ENCODE measurements at places on chromosomes 6 and 20.

DNA sequence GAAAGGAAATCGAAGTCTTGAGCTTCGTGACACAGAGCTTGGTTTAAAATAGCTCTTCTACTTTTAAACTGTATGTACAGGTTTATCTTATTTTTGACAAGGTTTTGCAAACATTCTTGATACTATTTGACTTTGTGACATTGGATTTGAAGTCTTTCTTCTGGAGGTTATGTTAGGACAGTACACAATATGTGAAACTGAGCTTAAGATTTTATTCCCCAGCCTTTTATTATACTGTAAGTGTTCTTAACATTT lies 95.2 kb upstream of the BTBD3 start:
- DNase-seq = no peak

DNA sequence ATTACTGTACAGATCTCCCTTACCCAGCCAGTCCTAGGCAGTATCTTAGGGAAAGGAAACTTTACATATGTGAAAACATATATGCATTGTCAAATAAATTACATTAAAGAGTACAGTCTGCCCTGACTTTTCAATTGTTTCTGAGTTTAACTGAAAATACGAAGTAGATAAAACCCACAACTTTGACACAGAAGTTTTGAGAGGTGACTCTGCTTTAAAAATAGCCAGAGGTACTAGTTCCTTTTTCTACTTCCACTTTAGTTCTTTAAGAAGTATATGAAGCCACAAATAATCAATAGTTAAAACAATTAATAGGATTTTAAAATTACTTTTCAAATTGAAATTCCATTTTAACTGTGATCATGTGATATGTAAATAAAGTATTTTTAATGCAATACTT lies 62.9 kb downstream of the BMP5 start:
- no peak for DNase-seq

GRCh38 chr20:47276851-47277534 lies 79.5 kb downstream of the ZMYND8 start:
- no peak for DNase-seq

DNA sequence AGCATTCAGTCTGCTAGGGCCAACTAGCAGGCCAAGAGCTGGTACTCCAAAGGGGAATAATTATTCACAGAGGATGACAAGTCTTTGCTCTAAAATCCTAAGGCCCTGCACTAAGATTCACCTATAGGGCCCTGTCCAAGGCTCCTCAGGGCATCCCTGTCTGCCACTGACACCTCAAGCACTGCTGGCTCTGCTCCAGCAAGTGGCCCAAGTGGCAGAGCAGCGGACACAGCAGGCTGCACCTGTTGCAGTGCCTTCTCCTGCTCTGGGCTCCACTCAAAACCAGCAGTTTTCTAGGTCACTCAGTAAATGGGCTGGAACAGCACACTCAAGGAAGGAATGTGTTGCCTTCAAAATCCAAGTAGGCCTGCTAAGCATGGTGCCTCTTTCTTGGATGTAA lies 36.4 kb upstream of the SMOC2 start:
- no peak for DNase-seq

- no peak for DNase-seq
Observed at GRCh38 chr6:44059359-44060346, 67.6 kb downstream of the MRPL14 start.

- no peak for DNase-seq
Observed at GRCh38 chr6:56838965-56839364, 115.9 kb upstream of the BEND6 start.

DNA sequence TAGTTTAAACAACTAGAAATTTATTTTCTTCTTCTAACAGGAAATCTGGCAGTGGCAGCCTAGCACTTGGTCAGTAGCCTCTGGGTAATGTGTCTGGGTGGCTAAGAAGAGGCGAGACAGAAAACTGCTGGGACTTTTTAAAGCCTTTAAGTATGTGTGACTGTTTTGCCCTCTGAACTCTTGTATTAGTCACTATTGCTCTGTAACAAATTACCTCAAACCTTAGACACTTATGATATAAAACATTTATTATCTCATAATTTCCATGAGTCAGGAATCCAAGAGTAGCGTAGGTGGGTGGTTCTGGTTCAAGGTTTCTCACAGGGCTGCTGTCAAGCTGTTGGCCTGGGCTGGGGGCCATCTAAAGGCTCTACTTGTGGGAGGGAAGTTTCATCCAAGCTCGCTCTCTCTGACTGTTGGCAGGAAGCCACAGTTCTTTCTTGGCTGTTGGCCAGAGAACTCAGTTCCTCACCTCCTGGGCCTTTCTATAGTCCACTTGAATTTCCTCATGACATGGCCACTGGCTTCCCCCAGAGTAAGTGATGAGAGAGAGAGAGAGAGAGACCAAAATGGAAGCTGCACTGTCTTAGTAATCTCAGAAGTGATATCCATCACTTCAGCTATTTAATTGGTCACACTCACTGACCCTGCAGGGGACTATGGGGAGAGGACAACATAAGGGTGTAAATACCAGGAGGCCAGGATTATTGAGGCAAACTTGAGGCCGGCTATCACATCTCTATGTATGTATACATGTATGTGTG lies 17.4 kb upstream of the TBC1D22B start:
- DNase-seq = peak; percentile 85

DNA sequence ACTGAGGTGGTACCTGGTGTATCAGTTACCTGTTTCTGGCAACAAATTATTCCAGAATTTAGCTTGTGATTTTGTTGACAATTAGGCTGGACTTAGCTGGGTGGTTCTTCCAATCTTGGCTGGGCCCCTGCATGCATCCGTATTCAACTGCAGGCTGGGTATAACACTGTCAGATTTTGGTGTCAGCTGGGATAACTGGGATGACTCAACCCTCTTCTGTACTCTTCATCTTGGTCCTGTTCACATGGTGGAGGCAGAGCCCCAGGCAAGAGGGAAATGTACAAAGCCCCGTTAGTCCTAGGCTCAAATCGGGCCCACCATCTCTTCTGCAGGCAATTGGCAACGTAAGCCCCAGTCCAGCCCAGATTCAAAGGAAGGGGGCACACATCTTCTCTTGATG lies 89.2 kb downstream of the PHACTR3 start:
- no peak for DNase-seq

- no peak for DNase-seq
Observed at GRCh38 chr6:11202513-11203305, 29.8 kb downstream of the NEDD9 start.

- DNase-seq = no peak
Observed at GRCh38 chr20:53905019-53905819, 165.2 kb downstream of the BCAS1 start.

DNA sequence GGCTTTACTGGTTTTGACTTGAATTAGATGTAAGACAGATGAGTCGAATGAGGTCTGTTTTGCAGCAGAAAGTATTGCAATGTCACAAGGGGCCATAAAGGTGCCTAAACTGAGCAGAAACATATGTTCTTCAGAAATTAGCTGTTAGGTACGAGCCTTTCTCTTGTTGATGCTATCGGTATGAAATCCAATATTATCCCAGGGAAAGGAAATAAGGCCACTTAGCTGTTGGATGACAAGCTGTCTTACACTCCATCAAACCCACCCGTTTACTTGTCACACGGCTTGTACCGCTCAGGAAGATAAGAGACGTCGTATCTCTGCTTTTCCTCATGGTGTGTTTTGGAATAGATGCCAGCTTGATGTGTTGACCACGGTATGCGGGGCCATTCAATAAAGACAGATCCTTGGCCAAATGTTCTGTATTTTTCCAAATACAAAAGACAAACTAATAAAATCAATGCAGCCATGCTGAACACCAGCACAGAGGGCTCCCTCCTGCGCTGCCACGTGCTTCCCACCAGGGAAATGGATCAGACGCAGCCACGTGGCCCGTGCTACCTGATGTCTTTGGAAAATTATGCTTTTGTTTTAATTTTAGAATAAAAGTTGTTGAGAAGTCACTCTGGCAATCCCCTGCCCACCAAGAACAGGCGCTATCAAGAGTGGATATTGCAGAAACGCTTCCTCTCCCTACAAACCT lies 255.9 kb upstream of the SULF2 start:
- DNase-seq = no peak

GRCh38 chr6:158377860-158378259 lies 65.6 kb downstream of the TULP4 start:
- no peak for DNase-seq

GRCh38 chr20:873875-874607 lies 40.5 kb downstream of the FAM110A start:
- no peak for DNase-seq

- DNase-seq = peak; percentile 48
Observed at GRCh38 chr6:25042536-25042935, 106.8 kb upstream of the RIPOR2 start.

GRCh38 chr6:164069350-164069990 lies 655.0 kb downstream of the QKI start:
- no peak for DNase-seq

DNA sequence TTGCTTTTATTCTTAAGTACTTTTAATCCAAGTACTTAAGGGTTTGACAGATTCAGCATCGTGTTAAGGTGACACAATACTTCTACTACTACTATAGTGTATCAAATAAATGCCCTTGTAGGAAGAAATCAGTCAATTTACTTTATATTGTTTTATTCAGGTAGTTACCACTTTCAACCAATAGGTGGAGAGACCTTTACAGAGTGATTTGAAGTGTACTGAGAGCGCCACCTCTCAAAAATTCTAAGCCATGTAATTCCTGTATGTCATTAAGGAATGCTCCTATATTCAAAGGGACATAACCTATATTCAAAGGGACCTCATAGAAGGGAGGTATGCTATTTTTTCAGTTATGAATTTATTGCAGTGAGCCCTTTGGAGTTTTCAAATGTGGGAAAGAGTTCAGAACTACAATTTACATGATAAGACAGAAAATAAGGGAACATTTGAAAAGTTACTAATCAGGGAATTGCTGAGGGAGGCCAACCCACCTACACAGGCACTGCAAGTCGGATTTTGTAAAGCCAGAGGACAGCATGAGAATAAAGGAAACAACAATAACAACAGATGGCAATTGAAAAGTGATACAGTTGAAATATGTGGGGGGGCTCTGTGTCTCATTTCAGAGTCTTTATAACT lies 955.6 kb downstream of the TBC1D32 start:
- DNase-seq = no peak

GRCh38 chr20:37468886-37469285 lies 52.2 kb upstream of the NNAT start:
- no peak for DNase-seq

GRCh38 chr20:48421547-48421946 lies 406.3 kb downstream of the PREX1 start:
- DNase-seq = no peak

DNA sequence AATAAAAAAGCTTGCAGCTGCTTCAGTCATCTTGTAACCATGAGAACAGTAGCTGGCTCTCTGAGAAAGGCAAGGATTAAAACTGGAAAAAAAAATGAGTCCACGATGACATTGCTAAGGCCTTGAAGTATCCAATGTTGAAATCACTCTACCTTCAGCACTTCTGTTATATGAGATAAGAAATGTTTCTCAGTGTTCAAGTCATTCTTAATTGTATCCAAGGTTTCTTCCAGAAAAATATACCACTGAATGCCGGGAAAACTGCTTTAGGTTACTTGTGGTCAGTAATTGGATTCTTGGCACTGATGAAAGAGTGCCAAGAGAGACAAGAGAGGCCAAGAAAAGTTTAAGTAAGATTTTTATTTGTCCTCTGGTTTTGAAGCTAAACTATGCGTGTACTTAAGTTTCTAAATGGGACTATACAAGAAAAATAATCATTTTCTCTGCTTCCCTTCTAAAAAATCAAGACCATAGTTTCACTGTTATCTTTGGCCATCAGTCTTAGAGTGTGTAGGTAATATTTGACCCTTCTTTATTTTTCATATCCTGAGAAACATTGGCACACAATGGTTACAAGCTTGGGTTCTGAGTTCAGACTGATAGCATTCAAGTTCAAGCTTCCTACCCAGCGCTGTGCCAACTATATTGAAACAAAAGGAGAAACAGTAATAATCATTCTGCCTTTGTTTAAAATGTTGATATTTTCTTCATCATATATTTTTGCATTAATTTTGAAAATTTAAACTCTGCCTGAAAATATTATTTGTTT lies 84.6 kb downstream of the TRDN start:
- no peak for DNase-seq

- DNase-seq = peak; percentile 60
Observed at GRCh38 chr20:41137614-41138474, 501 bp downstream of the PLCG1 start.

GRCh38 chr6:11386323-11386722 lies 151.2 kb upstream of the TMEM170B start:
- no peak for DNase-seq

GRCh38 chr6:1665214-1665613 lies 55.5 kb downstream of the FOXC1 start:
- DNase-seq = no peak

DNA sequence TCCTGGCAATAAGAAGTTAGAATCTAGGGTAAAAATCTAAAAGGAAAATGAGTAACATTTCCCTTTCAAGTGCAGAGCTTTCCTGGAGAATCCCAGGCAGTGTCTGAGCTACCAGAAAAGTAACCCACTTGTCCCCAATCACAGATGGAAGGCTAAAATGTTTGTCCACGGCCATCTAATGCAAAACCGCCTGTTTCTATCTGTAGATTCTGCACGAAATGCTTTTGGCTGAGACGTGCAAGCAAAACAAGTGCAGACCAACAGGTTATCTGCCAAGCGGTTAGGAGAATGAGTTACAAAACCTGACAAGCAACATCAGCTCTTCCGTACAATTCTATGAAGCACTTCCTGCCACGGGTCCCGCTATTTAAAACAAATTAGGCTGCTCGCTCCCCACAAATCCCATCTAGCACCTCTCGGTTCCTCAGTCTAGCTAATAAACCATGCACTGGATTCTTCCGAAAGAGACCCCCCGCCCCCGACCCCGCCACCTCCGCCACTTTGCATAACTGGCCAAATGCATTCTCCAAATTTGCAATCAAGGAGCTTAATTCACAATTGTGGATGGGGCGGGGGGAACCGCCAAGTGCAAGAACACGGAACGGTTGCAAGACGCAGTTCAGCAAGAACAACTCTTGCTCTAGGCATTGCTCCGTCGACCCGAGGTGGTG lies 1.4 kb downstream of the ELOVL5 start:
- no peak for DNase-seq

GRCh38 chr6:31074401-31074800 lies 38.0 kb downstream of the C6orf15 start:
- DNase-seq = no peak

DNA sequence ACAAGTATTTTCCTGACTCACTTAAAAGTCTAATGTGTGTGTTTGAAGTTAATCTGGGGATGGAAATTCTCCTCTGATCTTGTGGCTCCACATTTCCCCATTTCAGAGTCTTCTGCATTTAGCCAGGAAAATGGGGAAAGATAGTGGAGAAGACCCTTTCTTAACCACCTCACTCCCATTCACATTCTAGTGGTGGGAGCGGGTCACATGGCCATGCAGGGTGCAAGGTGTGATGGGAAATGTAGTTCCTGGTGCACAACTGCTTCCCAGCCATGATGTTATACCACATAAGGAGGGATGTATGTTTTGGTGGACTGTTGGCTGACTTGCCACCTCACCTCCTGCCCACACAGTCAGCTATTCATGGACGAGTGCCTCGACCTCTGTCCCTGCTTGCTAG lies 61.8 kb downstream of the BANF2 start:
- no peak for DNase-seq

DNA sequence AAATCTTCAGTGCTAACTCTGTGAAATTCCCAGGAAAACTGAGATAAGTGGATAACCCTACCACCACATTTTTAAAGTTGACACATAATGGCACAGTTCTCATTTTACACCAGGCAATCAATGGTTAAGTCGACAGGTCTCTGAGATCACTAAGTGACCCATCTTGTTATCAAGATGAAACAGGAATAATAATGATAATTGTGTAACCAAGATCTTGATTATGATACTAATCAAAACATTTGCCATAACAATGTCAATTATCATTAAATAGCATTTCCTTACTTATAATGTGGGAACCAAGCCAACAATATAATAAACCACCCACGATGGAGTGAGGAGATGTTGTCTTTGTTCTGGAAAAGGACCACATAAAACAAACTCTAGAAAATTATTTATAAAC lies 541.6 kb downstream of the TFAP2B start:
- no peak for DNase-seq

Data from Peyer's patch (tissue), 4 donors.